ENCODE measurements at places on chromosomes 6 and 20. TPM values are rescaled to one million over a fixed set of nuclear protein-coding genes. Genes with fewer than 3 reads are reported as not detected.

DNA sequence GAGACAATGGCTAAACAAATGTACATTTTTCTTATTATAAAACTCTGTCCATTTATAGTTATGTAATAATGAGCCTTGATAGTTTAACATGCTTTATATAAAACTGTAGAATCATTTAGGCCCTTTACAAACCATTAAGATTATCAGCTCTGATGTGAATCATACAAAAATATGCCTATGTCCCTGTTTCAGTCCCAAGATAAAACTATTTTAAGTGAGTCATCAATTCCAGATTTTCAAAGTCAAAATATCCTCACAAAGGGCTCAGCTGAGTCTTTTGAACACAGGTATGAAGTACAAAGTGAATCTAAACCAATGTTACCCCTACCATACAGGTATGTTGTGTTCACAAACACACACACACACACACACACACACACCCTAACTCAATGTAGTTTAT, 88.0 kb downstream of the PTPRK start:
- no peak for DNase-seq

Gene ADGRB3
- 2.0 TPM for total RNA-seq

DNA sequence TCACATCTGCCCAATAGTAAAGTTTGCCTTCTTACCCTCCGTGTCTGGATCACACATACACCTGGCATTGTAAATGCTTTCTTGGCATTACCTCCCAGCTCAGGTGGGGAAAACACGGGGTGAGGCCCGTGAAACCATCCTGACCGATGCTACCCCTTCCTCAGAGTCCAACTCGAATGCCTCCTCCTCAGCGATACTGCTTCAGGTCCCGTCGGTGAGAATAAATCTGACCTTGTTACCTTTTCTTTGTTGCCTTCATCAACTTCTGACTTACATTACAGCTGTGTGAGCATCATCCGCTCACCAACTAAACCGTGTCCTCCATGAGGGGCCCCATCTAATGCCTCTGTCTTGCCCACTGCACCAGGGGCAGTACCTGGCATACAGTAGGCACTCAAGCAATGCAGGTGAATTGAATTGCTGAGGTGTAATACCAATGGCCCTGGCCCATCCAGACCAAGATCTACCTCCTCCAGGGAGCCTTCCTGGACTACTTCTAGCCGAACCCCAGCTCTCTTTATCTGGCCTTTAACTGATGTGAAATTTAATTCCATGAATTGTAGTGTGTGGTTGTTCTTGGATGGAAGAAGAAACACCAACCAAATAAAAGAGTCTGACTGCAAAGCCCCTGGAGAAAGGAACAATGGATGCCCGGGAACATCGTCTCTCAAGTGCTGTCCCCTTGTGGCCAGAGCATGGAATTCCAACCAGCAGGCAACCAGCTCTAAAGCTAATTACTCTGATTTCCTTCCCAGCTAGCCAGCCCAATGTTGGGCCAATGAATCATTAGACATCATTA, 141.5 kb downstream of the ANKRD60 start:
- peak; percentile 61 for DNase-seq

GRCh38 chr6:46983007-46983411, 59.1 kb downstream of the ADGRF1 start:
- DNase-seq = no peak

Measured in type B pancreatic cell (in vitro differentiated cells).